ENCODE measurements at places on chromosomes 3 and 15.

DNA sequence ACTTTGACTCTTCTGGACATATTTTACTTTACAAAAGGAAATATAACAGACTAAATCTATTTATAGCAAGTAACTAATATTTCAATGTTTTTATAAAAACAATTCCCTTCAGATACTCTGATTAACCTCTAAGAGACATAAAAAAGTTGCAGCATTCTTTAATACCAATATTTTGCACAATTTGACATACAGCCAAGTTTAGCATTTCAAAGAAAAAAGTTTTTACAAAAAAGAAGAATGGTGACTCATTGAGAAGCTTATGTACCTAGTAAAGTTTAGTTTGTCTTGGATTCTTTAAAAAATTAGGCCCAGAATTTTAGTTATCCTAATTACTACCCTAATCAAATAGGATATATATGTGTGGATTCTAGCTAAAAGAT is 17.6 kb downstream of the DAZL start:
- no peak for DNase-seq

- no peak for DNase-seq
Measured at GRCh38 chr15:89101302-89102193, 13.3 kb downstream of the ABHD2 start.

DNA sequence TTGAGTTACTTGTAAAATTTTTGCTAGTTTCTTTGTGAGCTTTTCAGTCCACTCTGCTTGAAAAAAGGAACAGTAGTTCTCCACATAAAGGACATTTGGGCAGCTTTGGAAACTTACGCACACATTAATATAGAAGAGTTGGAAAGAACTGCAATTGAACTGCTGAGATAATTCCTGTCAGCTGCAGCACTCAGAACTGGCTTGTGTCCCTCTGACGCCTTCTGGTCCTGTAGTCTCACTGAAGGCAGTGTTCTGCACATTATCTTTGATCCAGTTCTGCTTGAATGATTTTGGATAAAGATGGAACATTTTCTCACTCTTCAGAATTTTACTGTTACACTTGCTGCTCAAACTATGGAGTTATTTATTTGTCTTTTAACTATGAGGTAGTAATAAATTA is 901.9 kb downstream of the OTOL1 start:
- DNase-seq: no peak

GRCh38 chr3:123076496-123077418 is 9.9 kb downstream of the PDIA5 start:
- DNase-seq: no peak

- no peak for DNase-seq
Measured at GRCh38 chr15:40927873-40928806, 1.0 kb upstream of the DLL4 start.

- no peak for DNase-seq
Measured at GRCh38 chr15:64502151-64502550, 41.8 kb downstream of the ZNF609 start.

DNA sequence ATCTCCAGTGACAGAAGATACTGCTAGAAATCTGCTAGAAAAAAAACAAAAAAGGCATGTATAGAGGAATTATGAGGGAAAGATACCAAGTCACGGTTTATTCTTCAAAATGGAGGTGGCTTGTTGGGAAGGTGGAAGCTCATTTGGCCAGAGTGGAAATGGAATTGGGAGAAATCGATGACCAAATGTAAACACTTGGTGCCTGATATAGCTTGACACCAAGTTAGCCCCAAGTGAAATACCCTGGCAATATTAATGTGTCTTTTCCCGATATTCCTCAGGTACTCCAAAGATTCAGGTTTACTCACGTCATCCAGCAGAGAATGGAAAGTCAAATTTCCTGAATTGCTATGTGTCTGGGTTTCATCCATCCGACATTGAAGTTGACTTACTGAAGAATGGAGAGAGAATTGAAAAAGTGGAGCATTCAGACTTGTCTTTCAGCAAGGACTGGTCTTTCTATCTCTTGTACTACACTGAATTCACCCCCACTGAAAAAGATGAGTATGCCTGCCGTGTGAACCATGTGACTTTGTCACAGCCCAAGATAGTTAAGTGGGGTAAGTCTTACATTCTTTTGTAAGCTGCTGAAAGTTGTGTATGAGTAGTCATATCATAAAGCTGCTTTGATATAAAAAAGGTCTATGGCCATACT is 4.0 kb downstream of the B2M start:
- DNase-seq: no peak

DNA sequence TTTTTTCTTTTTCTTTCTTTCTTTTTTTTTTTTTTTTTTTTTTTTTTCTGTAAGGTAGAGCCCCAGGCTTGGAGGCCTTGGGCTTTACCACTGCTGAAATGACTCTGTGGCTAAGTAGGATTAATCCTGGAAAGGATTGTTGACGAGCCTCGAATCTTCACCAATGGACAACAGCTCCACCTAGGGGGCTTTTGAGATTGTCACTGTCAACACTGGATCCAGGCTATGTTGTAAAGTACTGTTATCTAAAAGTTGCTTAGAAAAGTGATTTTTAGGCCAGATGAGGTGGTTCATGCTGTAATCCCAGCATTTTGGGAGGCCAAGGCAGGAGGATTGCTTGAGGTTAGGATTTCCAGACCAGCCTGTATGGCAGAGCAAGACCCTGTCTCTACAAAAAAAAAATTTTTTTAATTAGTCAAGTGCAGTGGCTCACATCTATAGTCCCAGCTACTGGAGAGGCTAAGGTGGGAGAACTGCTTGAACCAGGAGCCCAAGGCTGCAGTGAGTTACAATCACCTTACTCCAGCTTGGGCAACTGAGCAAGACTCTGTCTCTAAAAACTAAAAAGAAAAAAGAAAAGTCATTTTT is 41.6 kb downstream of the KLHL18 start:
- DNase-seq: peak; percentile 28

DNA sequence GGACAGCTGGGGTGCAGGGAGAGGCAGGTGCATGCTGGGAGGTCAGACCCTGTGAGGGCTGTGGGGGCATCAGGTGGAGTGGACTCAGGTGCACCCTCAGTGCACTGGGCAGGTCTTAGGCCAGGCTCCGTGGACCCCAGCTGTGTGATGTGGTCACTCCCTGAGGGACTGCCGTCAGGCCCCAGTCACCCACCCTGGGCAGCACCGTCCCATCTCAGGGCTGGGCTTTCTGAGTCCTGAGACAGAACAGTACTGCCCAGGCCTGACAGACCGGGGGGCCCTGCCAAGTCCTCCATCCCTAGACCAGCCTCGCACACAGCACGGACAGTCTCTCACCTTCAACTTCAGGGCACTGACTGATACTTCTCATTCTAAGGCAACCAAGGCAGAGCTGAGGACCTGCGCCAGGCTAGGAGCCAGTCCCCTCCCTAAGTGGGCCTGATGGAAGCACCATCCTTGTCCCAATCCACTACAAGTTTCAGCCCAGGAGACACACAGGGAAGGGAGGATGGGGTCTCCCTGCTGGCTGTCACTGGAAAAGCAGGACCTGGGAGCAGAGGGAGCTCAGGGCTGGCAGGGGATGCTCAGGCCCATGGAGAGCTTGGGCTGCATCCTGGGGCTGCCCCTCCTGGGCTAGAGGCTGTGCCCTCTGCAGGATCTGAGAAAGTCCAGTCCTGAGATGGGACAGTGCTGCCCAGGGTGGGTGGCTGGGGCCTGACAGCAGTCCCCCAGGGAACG is 86.3 kb downstream of the LMLN start:
- no peak for DNase-seq

- no peak for DNase-seq
Measured at GRCh38 chr3:9088441-9089353, 125.4 kb upstream of the RAD18 start.
